BE2C (cell line): ENCODE measurements at places on chromosomes 3 and 15.

GRCh38 chr3:127999509-128000106 lies 52.6 kb upstream of the SEC61A1 start:
- DNase-seq, result no peak

GRCh38 chr15:32778391-32779176 lies 60.8 kb downstream of the GREM1 start:
- no peak for DNase-seq

GRCh38 chr15:58179741-58180381 lies 41.7 kb downstream of the AQP9 start:
- no peak for DNase-seq

DNA sequence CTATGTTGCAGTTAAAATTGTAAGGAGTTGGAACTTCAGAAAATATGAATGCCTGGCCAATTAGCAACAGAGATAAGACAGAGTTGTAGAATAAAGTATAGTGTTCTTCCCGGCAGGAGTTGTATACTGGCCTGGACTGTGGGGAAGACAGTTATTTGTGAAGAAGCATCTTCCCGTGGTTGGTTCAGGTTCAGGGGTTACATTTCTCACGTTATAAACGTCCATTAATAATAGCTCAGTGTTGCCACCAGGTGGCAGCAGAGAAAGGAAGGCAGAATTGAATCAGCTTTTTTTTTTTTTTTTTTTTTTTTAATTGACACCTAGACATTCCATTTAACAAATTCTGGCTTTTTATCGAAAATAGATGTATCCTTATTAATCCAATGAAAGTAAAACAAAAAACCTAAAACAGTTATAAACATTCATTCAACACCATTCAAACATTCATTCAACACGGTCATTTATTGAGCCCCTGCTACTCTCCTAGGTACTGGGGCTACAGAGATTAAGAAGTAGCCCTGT lies 66.4 kb upstream of the NR2E3 start:
- peak; percentile 70 for DNase-seq

DNA sequence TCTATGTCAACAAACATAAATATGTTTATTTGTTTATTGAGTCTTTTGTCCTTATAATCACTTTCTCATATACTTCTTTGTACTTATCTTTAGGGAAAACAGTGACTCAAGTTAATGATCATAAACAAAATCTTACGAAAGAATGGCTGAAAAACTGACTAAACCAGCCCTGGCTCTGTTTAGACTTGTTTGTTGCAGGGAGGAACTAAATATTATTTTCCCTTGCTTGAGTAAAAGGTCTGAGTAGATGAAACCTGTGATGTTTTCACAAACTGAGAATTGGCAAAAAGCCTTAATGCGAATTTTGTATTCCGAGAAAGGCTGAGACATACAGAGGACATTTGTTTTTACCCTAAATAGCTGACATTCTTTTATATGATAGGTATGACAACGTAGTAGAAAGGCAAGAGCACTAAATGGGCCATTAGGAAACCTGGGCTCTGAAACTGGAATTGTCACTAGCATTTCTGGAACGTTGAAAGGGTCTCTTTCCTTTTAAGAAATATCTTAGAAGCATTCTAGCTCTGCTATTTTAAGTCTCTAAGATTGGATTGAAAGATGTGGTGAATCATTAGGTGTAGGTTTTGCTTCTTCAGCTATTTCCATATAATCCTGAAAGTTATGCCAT lies 18.2 kb upstream of the CLDN16 start:
- no peak for DNase-seq

DNA sequence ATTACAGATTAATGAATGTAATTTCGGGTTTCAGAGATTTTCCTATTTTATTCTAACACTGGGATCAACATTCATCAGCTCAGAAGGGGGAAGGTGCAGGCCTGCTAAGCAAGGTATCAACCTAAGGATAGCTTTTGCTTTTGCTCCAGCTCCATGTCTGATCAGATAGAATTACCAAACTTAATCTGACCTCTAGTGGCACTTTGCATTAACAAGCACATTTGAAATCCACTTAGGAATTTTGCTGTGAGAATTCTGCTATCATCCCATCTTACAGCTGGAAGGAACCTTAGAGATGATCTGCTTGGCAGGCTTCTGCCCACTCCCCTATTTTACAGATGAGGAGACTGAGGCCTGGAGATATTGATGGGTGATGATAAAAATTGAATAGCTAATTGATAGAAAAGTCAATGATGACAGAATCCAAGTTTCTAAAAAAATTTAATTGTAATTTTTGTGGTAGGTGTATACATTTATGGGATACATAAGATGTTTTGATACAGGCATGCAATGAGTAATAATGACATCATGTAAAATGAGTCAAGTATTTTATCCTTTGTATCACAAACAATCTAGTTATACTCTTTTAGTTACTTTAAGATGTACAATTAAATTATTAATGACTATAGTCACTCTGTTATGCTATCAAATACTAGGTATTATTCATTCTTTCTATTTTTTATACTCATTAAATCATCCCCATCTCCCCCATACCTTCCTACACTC lies 209.2 kb upstream of the ZPLD1 start:
- DNase-seq, result no peak

DNA sequence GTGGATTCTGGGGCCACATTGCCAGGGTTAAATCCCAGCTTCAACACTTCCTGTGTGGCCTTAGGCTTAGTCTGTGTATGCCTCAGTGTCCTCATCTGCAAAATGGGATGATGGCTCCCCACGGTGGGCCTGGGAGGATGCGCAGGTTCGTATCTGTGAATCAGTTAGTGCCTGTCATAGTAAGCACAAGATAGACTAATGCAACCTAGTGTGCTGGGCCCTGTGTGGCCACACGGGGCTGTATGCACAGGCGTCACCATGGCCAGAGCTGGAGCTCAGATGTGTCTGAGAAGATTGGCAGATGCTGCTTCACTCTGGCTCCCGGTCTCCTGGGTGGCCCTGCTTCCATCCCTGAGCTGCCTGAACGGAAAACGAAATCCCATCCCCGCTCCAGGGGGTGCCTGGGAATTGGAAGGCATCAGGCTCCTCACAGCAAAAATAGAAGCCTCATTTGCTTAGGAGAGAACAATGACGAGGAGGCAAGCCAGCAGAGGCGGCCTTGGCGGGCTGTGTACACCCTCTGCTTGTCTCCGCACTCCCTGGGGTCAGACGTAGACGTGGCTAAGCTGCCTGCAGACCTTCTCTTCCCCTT lies 103.6 kb downstream of the APBA2 start:
- peak; percentile 42 for DNase-seq

DNA sequence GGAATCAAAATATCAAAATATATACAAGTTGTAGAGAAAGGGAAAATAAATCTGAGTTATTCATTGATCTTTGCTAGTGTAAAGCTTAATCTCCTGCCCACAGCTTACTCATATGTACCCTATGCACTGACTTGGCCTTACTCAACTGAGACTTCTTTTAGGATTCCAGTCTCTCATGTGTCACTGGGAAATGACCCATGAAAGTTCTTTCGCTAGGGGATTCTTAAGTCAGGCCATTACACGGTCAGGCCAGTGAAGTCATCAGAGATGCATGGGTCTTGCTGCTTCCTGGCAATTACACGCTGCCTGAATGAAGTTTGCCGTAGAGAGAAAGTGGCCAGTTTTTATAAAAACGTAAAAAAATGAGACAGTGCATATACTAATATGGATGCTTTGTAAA lies 20.7 kb upstream of the LPP start:
- DNase-seq, result no peak

- no peak for DNase-seq
Measured at GRCh38 chr3:44018926-44019325, 222.8 kb upstream of the TOPAZ1 start.
